Stimulated activated CD4-positive, alpha-beta T cell treated with anti-CD3 and anti-CD28 coated beads, Interleukin-15, amount 100 ng/mL, for 24 hours (primary cell): ENCODE measurements at places on chromosomes 12 and 14.

- no peak for DNase-seq
Measured at GRCh38 chr14:53338192-53338591, 185.1 kb upstream of the DDHD1 start.

- no peak for DNase-seq
Measured at GRCh38 chr14:52020161-52020714, 30.9 kb downstream of the RTRAF start.

GRCh38 chr14:101554991-101555668 is 6.2 kb upstream of the DIO3 start:
- DNase-seq: no peak

GRCh38 chr12:121968876-121969275 is 50.5 kb downstream of the CFAP251 start:
- no peak for DNase-seq

GRCh38 chr12:98612696-98613334 is 19.3 kb downstream of the SLC25A3 start:
- DNase-seq: no peak

- no peak for DNase-seq
Measured at GRCh38 chr12:56165369-56165768, 7.2 kb downstream of the MYL6 start.

DNA sequence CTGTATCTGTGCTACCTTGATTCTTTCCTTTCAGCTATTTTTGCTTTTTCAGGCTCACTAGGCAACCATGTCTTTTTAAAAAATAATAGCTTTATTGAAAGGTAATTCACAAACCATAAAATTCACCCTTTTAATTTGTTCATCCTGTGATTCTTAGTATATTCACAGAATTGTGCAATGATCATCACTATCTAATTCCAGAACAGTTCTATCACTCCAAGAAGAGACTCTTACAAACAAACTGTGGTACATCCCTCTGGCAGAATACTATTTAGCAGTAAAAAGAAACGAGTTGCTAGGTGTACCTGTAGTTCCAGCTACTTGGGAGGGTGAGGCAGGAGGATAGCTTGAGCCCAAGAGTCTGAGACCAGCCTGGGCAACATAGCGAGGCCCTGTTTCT is 14.8 kb downstream of the CREBL2 start:
- DNase-seq: no peak

- DNase-seq: peak; percentile 42
Measured at GRCh38 chr12:94649349-94650142, 811 bp downstream of the TMCC3 start.

DNA sequence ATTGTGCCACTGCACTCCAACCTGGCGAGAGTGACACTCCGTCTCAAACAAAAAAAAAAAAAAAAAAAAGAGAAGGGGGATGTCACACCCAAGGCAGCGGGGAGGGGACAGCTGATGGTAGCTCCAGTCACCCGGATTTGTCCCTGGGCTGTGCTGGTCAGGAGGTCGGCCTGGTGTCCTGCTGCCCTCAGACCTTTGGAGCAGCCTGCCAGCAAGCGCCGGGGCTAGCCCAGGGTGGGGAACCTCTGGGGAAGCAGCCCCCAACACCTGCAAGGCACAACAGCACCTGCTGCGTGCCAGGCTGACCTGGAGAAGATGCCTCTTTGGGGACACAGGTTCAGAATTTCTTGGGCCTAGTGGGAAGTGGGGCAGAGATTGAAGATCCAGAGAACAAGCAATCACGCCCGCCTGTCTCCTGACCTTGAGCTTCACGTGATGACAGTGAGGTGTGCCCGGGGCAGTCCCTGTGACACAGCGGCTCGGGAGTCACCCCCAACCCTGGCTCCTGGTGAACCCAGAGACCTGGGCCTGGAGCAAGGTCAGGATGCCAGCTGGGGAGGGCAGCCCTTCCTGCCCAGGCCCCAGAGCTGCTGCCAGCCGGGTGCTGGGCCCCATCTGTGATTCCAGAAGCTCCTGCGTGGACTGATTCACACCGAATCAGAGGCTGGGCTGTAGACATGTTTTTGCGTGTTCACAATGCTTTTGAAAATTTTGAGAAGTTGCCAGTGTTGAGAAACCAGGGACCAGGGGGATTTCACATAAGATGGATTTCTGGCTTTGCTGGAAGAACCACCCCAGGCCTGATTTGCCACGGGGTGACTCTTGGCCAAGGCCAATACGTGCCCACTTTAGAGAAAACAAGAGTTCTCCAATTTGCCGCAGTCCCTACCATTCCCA is 66.4 kb downstream of the RFLNA start:
- DNase-seq: no peak

DNA sequence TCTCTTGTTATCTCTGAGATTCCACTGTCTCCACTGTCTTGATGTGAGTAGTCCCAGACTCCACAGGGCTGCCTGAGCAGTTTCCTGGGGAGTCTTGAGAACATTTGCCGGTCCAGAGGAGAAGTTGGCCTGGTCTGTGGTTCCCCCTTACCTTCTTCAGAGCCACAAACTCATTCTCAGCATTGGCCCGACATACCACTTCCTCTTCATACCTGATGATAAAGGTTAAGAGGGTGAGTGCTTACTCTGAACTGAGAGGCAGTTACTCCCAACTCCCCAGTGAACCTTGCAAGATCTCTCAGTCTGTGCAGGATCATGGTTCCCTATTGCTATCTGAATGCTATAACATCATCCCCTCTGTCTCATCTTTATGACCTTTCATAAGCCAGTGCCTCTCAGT is 2.6 kb downstream of the KRT84 start:
- no peak for DNase-seq

GRCh38 chr12:128305336-128305892 is 38.4 kb downstream of the TMEM132C start:
- no peak for DNase-seq
